ENCODE measurements at places on chromosomes 11 and 22. TPM values are rescaled to one million over a fixed set of nuclear protein-coding genes. Genes with fewer than 3 reads are reported as not detected.

GRCh38 chr22:30234786-30235470, 11.6 kb downstream of the LIF start:
- no peak for DNase-seq

DNA sequence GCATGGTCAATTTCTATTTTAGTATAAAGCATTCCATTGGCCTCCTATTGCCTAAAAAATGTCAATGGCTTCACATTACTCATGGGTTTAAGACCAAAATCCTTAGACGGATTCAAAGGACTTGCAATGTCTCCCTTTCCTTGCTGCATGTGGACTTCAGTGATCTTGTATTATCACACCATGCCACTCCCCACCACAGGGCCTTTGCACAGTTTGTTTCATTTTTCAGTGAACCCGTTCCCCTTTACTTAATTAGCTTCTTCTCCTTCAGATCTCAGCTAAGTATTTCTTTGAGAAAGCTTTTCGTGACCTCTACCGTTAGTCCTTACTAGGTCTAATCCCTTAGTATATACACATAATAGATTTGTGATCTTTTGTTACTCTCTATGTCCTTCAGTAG, 269.7 kb downstream of the FAM76B start:
- no peak for DNase-seq

GRCh38 chr22:25383892-25384291, 164.5 kb downstream of the CRYBB2 start:
- no peak for DNase-seq

- DNase-seq, result no peak
These were observed 75.1 kb upstream of the NUP50 start for GRCh38 chr22:45088576-45088975.

DNA sequence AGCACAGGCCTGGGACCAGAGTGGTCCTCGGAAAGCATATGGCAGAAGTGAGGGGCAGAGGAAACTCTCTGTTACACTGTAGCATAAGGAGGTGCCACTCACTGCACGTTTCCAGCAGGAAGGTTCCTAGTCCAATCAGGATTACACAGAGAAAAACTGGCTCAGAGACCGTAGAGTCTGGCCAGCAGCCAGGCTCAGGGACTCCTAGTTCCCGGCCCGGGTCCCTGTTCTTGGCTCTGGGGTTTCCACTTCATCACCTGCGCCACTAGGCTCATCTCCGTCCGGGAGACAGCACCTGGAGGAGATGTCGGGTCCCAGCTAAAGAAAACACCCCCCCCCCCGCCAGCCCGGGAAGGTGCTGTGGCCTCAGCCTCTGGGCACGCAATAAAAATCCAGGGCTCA, 1.1 kb downstream of the TTLL12 start:
- no peak for DNase-seq

Gene OR10A2
- total RNA-seq, result not detected

Measured in naive thymus-derived CD8-positive, alpha-beta T cell (primary cell).